ENCODE measurements at places on chromosomes 1 and 21. TPM values are rescaled to one million over a fixed set of nuclear protein-coding genes. Genes with fewer than 3 reads are reported as not detected.
A peak's percentile ranks its signal among the peaks of the same experiment; 100 is the strongest.

ENTREP3 gene
- total RNA-seq: 10.5 TPM

SLAMF9 gene
- not detected for total RNA-seq

PCP4L1 gene
- 0.44 TPM for total RNA-seq

HES5 gene
- total RNA-seq: 1.4 TPM

OR2M7 gene
- not detected for total RNA-seq

WNT9A gene
- 0.54 TPM for total RNA-seq

TMEM61 gene
- not detected for total RNA-seq

S100A7A gene
- total RNA-seq: not detected

GRCh38 chr1:178011465-178011828 is 41.6 kb upstream of the SEC16B start:
- H3K36me3 ChIP-seq: no peaks in the 10 kb centered on the region
- no peaks in the 10 kb centered on the region for H3K27me3 ChIP-seq
- no peak for DNase-seq
- no peak overlapping the region for H3K27ac ChIP-seq
- H3K4me1 ChIP-seq: peaks cover 9% of the 10 kb centered on the region
- H3K4me3 ChIP-seq: no peak overlapping the region

DNA sequence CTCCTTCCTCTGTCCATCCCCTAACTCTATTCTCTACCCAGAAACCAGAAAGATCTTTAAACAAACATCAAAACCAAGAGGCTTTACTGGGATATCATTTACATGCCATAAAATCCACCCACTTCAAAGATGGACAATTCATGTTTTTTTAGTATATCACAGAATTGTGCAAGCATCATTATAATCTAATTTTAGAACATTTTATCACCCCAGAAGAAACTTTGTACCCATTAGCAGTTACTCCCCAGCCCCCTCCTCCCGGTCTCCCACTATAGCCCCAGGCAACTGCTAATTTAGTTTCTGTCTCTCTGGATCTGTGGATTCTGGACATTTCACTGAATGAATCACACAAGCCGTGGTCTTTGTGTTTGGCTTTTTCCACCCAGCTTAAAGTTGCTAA is 4.8 kb upstream of the SELENON start:
- H3K27me3 ChIP-seq: no peaks in the 10 kb centered on the region
- H3K4me1 ChIP-seq: peaks cover 19% of the 10 kb centered on the region
- H3K36me3 ChIP-seq: no peaks in the 10 kb centered on the region
- DNase-seq: no peak

- peaks cover 19% of the 10 kb centered on the region for H3K4me1 ChIP-seq
- H3K4me3 ChIP-seq: no peak overlapping the region
- no peak for DNase-seq
- H3K36me3 ChIP-seq: peaks cover 32% of the 10 kb centered on the region
- H3K27ac ChIP-seq: no peak overlapping the region
- no peaks in the 10 kb centered on the region for H3K27me3 ChIP-seq
Measured at GRCh38 chr1:145922266-145922665, 3.7 kb upstream of the PEX11B start.

- H3K36me3 ChIP-seq: no peaks in the 10 kb centered on the region
- H3K4me3 ChIP-seq: no peak overlapping the region
- no peak for DNase-seq
- H3K27me3 ChIP-seq: no peaks in the 10 kb centered on the region
- H3K27ac ChIP-seq: no peak overlapping the region
Measured at GRCh38 chr1:199041173-199041914, 402.5 kb downstream of the PTPRC start.

DNA sequence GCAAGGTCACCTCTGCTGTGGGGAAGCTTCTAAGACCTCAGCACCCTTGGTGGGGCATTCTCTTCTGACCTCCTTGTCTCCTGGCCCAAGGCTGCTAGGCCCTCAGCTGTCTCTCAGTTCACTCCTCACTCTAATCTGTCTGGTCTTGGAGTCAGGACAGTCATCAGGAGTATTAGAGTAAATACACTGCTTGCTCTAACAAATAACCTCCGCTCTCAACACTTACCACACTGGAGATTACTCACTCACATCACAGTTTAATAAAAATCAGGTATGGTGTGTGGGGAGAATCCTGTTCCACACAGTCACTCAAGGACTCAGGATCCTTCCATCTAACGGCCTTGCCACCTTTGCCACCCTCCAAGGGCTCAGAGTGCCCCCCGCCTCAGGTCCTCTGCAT is 26.6 kb upstream of the TMEM61 start:
- H3K36me3 ChIP-seq: no peaks in the 10 kb centered on the region
- peaks cover 8% of the 10 kb centered on the region for H3K4me1 ChIP-seq
- no peaks in the 10 kb centered on the region for H3K27me3 ChIP-seq
- no peak for DNase-seq
- no peak overlapping the region for H3K27ac ChIP-seq

- H3K4me3 ChIP-seq: no peak overlapping the region
- DNase-seq: no peak
- no peaks in the 10 kb centered on the region for H3K36me3 ChIP-seq
- no peaks in the 10 kb centered on the region for H3K4me1 ChIP-seq
- H3K27me3 ChIP-seq: no peaks in the 10 kb centered on the region
- no peak overlapping the region for H3K27ac ChIP-seq
Measured at GRCh38 chr1:196029410-196029809, 578.8 kb downstream of the KCNT2 start.

- H3K36me3 ChIP-seq: no peaks in the 10 kb centered on the region
- no peak overlapping the region for H3K4me3 ChIP-seq
- H3K27me3 ChIP-seq: no peaks in the 10 kb centered on the region
- DNase-seq: no peak
- no peaks in the 10 kb centered on the region for H3K4me1 ChIP-seq
Measured at GRCh38 chr1:19811206-19811851, 3.8 kb downstream of the RNF186 start.

DNA sequence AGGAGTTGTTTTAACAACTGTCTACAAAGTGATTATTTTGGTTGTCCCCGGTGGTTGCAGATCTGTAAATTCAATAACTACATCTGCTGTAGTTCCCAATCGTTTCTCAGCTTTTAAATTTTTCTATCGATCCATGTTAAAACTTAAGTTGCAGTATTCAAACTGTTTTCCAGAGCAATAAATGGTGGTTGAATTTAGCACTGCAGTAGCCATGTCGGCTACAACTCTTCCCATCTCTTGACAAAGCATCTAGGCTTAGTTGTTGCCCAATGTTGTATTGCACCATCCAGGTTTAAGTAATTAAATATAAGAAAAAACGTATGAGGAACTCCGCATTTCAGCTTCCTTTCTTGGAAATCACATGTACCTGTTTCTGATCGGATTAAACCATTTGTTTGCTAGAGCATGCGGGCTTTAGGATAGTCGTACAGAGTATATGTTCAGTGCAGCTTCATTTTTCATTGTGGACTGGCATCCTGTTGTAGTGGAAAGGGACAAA is 996 bp downstream of the CNIH4 start:
- no peaks in the 10 kb centered on the region for H3K36me3 ChIP-seq
- peaks cover 19% of the 10 kb centered on the region for H3K4me1 ChIP-seq
- H3K27me3 ChIP-seq: no peaks in the 10 kb centered on the region
- DNase-seq: no peak

- no peaks in the 10 kb centered on the region for H3K36me3 ChIP-seq
- H3K4me1 ChIP-seq: no peaks in the 10 kb centered on the region
- H3K27me3 ChIP-seq: no peaks in the 10 kb centered on the region
- no peak overlapping the region for H3K4me3 ChIP-seq
- no peak overlapping the region for H3K27ac ChIP-seq
Measured at GRCh38 chr1:119895102-119895501, 1.2 kb downstream of the ADAM30 start.

DNA sequence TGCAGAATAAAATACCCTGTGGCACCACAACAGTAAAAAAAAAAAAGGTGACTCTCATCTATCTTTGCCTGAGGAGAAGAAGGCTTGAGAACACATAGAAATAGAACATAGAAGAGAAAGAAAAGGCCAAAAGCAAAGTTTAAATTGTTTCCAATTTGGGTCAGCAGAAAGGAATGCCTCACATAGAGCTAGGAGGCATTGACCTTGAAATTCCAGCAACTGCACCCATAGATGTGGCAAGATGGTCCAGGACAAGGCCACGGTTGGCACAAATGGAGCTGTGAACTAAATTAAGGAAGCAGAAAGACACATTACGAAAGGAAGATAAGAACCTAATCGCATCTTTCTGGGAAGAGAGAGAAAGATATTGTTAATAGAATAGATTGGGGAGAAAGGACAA is 588.3 kb downstream of the LMO4 start:
- DNase-seq: no peak
- no peak overlapping the region for H3K27ac ChIP-seq
- no peaks in the 10 kb centered on the region for H3K27me3 ChIP-seq
- H3K36me3 ChIP-seq: no peaks in the 10 kb centered on the region
- no peak overlapping the region for H3K4me3 ChIP-seq
- no peaks in the 10 kb centered on the region for H3K4me1 ChIP-seq

GRCh38 chr1:153773096-153773921 is 1.9 kb upstream of the SLC27A3 start:
- peak overlapping the region; percentile 95 for H3K27ac ChIP-seq
- H3K4me3 ChIP-seq: no peak overlapping the region

DNA sequence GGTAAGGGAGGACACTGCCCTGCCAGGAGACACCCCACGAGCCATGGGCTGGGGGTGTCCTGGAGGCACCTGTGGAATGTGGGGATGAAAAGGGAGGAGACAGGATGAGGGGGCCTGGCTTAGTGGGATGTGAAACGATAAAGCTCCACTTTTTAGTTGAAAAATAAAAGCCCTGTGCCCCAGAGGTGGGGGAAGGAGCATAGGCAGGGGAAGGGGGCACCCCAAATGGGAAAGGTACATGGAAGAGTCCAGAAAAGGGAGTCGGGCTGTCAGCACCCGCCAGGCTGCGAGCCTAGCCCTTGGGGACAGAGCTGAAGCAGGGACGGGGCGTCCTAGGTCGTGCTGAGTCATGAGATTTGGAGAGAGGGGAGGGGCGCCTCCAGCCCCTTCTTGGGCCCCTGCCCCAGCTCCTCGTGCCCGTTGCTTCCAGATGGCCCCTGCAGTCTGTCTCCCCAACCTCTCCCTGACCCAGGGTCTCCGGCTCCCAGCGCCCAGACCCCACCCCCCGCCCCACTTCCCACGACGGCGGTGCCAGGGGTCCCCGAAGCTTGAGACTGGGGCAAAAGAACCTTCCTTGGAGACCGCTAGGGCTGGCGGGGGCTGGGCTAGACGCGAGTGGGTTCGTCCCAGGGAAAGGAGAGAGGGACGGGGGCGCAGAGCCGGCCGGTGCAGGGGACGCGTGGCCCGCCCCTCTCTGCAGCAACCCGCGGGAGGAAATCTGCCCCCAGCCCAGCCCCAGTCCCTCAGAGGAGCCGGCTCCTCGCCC is 795 bp downstream of the SYT2 start:
- H3K4me1 ChIP-seq: no peaks in the 10 kb centered on the region
- H3K4me3 ChIP-seq: peak overlapping the region; percentile 44
- no peak for DNase-seq
- H3K36me3 ChIP-seq: no peaks in the 10 kb centered on the region
- peaks cover 69% of the 10 kb centered on the region for H3K27me3 ChIP-seq

DNA sequence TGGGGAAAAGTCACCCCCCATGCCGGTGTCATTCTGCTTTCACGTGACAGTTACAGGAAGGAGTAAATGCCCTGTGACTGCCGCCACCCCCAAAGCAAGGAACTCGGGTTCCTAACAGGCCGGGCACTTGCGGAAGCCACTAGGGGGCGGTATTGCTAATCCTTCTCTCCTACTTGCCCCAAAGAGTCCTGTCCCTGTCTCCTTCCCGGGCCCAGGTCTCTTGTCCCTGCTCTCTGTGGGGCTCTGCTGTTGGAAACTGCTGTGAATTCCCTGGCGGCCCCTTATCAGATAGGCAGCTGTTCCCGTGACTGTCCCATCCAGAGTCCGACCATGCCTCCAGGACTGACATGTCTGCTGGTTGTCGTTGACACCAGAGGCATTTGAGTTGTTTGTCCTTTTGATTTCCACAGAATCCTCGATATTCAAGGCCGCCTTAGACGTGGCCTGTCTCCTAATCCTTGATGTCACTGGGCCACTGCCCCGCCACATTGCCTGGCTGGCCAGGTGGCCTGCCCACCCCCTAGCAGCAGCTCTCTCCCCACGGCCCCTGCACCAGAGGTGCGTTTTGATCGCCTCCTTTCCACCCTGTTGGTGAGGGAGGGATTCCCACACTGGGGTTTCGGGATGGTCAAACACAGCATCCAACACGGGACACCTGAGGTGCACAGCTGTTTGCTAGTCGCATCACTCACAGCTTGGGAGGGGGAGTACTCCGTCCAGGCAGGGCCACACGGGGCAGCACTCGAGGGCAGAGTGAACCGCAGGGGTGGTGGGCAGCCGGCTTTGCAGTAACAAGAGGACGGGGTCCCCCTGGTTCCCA is 37.3 kb downstream of the CHAF1B start:
- H3K4me3 ChIP-seq: no peak overlapping the region
- no peaks in the 10 kb centered on the region for H3K36me3 ChIP-seq
- peak; percentile 42 for DNase-seq
- H3K27ac ChIP-seq: no peak overlapping the region

DNA sequence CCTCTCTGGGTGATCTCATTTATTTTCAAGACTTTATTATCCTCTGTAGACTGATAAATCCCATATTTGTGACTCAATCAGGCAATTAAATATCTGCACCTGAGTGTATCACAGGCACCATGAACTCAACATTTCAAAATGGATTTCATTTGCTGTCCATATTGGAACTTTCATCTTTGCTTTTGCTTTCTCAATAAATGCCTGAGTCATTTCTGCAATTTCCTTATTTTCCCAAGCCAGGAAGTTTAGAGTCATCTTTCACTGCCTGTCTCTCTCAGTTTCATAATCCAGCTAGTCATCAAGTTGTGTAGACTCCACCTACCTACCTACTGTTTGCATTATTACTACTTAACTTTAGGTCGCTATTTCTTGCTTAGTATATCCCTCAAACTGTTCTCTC is 540.9 kb downstream of the LMO4 start:
- no peak for DNase-seq
- H3K27me3 ChIP-seq: no peaks in the 10 kb centered on the region
- H3K4me1 ChIP-seq: no peaks in the 10 kb centered on the region
- no peak overlapping the region for H3K4me3 ChIP-seq
- H3K36me3 ChIP-seq: no peaks in the 10 kb centered on the region

DNA sequence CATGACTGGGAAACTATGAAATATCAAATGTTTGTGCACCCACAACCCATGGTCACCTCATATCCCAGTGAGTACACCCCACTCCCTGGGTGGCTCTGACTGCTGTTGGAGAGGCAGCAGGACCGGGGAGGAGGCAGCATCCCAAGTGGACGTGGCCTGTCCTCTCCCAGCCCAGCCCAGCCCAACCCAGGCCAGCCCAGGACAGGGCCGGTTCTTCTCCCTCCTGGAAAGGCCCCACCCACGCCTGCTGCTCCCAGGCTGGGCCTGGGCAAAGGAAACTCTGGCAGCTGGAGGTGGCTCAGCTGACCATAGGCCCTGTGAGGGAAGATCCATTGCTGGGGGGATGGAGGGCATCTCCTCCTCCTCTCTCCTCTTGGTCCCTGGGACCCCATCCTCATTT is 19.1 kb downstream of the MATN1 start:
- no peaks in the 10 kb centered on the region for H3K36me3 ChIP-seq
- H3K27me3 ChIP-seq: no peaks in the 10 kb centered on the region
- no peak for DNase-seq
- no peak overlapping the region for H3K27ac ChIP-seq
